ENCODE measurements at places on chromosomes 1 and 21. TPM values are rescaled to one million over a fixed set of nuclear protein-coding genes. Genes with fewer than 3 reads are reported as not detected.
A peak's percentile ranks its signal among the peaks of the same experiment; 100 is the strongest.

The KANK4 gene
- polyA plus RNA-seq, result 0.06 TPM

The MAPKAPK2 gene
- 80.1 TPM for polyA plus RNA-seq

The OLFML2B gene
- 3.5 TPM for polyA plus RNA-seq

The ZNF695 gene
- polyA plus RNA-seq, result 1.0 TPM

The ATP1A1 gene
- polyA plus RNA-seq, result 312 TPM

The ALDH4A1 gene
- polyA plus RNA-seq, result 18.1 TPM

The PODN gene
- polyA plus RNA-seq, result 54.5 TPM

The RBM11 gene
- polyA plus RNA-seq, result 0.26 TPM

The SFPQ gene
- polyA plus RNA-seq, result 27.3 TPM

The SPATA21 gene
- not detected for polyA plus RNA-seq

The TIE1 gene
- polyA plus RNA-seq, result not detected

The TLCD4 gene
- polyA plus RNA-seq, result 0.20 TPM

The DCST2 gene
- polyA plus RNA-seq, result 0.38 TPM

The TMEM125 gene
- polyA plus RNA-seq, result 0.17 TPM

GRCh38 chr1:40922969-40923368, 56.5 kb upstream of the CTPS1 start:
- DNase-seq, result no peak

DNA sequence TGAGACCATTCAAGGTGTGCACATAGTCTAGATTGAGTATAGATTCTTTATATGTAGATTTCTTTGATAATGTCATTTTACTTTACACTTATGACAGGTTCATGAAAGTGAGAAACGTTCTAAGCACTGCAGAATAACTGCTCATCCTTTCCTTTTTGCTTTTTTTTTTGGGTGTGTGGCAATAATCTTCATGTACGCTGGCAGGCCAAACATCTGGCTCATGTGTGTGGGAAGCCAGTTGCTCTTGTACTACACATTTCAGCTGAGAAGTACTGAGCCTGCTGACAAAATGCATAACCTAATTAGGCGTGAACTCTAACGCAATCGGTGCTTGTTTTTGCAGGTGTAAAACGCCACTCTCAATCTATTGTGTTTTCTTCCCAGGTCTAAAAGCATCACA, 350.8 kb upstream of the KAZN start:
- no peak for DNase-seq

DNA sequence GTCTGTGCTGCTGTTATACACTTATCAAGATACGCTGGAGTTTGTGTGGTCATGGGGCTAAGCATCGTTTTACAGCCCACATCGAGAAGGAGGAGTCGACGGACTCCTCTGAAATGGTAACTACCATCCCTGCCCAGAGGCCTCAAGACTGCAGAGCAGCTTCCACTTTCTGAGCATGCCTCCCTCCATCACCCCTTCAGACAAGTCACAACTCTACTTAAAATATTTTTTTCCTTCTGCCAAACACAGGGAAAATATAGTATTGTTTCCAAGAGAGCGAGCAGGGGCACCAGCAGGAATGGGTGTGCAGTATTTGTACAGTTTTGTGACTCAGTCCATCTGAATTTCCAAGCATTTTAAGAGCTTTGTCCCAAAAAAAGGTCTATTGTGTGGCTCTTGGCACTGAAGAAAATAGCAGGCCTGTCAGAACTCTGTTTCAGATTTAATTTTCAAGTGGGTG, 14.1 kb downstream of the EVA1C start:
- no peak for DNase-seq

- DNase-seq, result peak; percentile 88
Observed at GRCh38 chr1:21261551-21262292, 28.5 kb downstream of the ECE1 start.

DNA sequence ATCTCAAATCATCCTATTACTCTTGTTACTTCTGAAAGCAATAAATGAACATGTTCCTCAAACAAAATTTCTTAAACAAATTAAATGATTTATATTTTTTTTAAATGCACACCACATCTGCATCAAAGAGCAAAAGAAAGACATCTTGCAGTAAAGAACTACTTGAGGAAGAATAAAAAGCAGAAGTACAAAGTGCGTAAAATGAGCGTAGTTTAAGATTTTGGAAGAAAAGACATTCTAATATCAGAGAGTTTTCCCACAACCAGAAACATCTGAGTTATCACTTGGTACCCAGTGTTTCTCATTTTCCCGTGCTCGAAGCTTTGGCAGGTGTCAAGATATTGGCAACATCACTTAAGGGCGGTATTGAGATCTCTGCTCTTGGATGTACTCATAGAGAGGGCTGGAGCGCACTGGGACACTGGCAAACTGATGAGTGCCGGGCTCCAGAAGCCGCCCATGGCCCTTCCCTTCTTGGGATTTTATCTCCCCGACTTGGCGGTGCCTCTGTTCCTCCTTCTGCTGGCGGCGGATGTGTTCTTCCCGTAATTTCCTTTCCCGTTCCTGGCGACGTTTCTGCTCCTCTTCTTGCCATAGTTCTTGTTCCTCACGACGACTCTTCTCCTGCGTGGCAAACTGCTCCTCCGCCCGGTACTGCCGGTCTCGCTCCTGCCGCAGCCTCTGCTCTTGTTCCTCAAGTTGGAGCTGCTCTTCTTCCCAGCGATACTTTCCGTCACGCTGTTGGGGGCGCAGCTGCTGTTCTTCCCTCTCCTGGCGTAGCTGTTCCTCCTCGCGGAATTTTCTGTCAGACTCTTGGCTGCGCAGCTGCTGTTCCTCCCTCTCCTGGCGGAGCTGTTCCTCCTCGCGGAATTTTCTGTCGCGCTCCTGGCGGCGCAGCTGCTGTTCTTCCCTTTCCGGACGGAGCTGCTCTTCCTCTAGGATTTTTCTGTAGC, 7.9 kb downstream of the TCHH start:
- no peak for DNase-seq

DNA sequence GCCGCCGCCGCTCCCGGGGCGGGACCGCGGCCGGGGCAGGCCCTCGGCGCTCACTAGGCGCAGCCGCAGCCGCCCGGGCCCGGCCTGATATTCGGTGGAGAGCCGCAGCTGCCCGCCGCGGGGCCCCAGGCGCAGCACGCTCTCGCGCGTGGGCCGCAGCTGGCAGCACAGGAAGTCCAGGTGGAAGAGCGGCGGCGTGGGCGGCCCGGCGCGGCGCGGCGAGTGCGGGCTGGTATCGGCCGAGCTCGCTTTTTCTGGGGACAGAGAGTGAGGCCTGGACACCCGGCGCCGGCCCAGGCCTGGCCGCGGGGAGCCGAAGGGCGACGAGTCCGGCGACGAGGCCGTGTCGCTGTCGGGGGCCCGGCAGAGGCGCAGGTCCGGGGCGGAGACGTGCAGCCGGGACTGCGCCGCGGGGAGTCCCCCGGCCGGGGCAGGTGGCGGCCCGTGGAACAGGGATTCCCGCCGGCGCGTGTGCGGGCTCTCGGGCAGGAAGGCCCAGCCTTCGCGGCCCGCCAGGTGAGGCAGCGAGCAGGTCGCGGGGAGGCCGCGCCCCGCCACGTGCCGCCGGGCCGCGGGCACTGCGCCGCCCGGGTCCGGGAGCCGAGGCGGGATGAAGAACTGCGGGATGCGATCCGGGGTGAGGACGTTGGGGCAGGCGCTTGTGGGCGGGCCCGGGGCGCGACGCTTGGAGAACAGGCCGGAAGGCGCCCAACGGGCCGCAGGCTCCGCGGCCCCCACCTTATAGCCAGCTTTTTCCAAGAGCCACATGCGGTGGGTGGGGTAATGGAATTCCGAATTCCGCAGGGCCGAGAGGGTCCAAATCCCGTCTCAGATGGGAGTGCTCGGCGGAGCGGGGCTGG, 1.2 kb downstream of the C2CD4D start:
- DNase-seq, result no peak

DNA sequence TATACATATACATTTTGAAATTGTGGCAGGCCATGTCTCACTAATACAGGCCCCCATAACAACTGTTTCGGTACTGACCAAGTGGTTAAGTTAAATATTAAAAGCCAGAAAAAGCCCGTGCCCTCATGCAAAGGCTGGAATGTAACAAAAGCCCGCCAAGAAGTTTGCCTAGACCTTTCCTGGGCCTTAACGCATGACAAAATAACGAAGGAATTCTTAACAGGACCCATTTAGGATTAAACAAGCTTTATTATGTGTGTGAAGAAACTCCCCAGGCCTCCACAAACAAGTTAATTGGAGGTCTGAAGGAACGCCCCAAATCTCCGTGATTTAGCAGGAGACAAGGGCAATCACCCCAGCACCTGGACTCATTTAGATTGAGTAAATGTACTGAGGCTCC, 42.4 kb downstream of the TNFSF4 start:
- DNase-seq, result no peak

GRCh38 chr1:21618059-21618458, 51.1 kb downstream of the RAP1GAP start:
- DNase-seq, result no peak

- no peak for DNase-seq
Observed at GRCh38 chr1:13761883-13762282, 61.9 kb downstream of the PRDM2 start.

- no peak for DNase-seq
Observed at GRCh38 chr1:163082971-163083370, 13.8 kb downstream of the RGS4 start.

DNA sequence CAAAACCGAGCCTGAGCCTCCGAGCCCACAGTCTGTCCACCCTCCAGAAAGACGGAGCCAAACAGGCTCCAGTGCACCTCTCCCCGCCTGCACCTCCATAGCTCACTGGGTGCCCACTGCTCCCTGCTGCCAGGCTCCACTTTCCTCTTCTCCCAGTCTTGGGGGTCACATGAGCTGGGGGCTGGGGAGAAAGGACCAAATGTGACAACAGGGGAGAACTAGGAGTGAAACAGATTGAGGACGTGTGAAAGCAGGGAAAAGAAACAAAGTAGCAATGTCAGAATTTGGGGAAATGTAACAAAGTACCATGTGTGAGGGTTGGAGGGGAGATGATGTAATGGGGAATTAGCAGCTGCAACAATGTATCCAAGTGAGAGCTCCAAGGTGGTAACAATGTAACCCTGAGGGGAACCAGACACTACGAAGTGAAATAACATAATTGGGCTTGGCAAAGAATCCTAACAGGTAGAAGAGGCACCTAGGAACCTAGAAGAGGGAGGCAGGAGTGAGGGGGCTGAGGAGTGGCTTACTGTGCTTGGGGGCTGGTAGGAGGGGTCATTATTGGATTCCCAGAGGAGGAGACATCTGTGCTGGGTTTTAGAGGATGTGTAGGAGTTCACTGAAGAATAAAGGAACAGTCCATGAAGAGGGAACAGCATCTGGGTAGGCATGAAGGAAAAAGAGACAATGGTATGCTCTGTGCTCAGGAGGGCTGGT, 12.5 kb downstream of the SDC3 start:
- DNase-seq, result no peak

GRCh38 chr1:211296396-211296795, 30.2 kb upstream of the TRAF5 start:
- DNase-seq, result no peak

GRCh38 chr1:41153750-41154274, 88.3 kb downstream of the SCMH1 start:
- no peak for DNase-seq

DNA sequence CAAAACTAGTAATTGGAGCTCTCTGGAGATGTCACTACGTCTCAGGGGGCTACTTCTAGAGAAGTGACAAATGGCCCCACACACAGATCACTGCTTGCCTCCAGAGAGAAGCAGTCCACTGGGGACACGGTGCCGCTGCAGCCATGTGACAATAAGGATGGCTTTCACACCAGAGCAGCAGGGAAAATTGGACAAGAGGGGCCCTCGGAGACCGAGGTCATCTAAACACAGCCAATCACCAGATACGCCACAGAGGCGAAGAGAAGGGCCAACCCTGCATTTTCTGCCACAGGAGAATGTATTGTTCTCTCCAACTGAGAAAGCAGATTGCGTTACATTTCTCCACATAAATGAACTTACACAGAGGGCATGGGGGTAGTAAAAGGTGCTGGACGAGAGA, 51.2 kb upstream of the TIAM1 start:
- no peak for DNase-seq

GRCh38 chr1:109151146-109151990, 37.5 kb downstream of the ELAPOR1 start:
- no peak for DNase-seq

DNA sequence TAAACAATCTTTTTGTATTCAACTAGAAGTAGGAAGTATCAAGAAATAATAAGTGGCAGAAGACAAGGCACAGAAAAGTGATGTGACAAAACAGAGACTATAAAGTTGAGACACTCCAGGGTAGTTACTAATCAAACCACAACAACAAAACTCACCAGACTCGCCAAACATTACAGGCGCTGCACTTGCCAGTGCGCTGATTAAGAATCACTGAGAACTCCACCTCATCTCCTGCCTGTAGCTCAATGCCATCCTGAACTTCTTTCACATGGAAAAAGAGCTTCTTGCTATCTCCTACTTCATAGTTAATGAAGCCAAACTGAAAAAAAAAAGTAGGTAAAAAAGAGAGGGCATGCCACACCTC, 2.8 kb upstream of the NRAS start:
- no peak for DNase-seq

- DNase-seq, result no peak
Observed at GRCh38 chr1:183723571-183723970, 70.5 kb upstream of the APOBEC4 start.
